ENCODE measurements at places on chromosomes 2 and 18.

- H3K4me1 ChIP-seq, result peaks cover 32% of the 10 kb centered on the region
- no peak for DNase-seq
- H3K27ac ChIP-seq, result no peak overlapping the region
Measured at GRCh38 chr2:1796232-1796930, 52.1 kb upstream of the PXDN start.

- DNase-seq, result no peak
- no peak overlapping the region for H3K27ac ChIP-seq
- no peak overlapping the region for H3K4me3 ChIP-seq
- H3K36me3 ChIP-seq, result no peaks in the 10 kb centered on the region
Measured at GRCh38 chr2:47208852-47209606, 53.9 kb upstream of the STPG4 start.

DNA sequence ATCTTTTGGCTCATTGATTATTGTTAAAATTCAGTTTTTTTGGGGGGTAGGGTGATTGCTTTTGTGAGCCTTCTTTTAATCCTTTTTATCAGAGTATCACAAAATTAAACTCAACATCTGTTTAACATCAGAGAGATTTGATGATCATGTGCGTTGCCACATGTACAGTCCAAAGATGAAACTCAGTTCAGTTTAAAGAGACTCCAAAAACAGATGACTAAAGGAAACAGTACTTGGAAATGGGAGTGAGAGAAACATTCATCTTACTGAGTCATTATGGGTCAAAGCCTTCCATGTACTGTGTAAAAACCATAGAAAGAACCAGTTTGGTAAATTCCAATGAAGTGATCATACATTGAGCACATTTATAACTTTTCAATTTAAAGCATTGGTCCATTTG, 53.0 kb downstream of the LYPD6 start:
- H3K36me3 ChIP-seq, result no peaks in the 10 kb centered on the region
- H3K4me3 ChIP-seq, result no peak overlapping the region
- H3K27me3 ChIP-seq, result no peaks in the 10 kb centered on the region
- no peak for DNase-seq
- no peak overlapping the region for H3K27ac ChIP-seq
- no peaks in the 10 kb centered on the region for H3K4me1 ChIP-seq

DNA sequence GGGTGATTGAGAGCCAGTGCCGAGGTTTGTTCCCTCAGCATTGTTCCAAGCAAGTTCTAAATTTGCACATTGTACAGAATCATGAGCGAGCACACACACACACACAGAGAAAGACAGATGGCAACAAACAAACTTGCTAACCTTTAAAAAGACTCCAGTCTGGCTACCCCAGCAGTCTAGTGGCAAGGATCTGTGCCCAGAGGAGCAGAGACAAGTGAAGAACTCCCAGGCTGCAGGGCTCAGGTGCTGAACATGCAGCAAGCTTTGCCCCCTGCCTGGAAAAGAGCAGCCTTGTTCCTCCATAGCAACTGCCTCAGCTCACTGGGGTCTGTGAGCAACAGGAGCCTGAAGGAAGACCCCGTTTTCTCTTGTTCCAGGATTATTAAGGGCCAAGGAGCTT, 169.2 kb upstream of the CCDC68 start:
- H3K36me3 ChIP-seq, result no peaks in the 10 kb centered on the region
- H3K4me1 ChIP-seq, result no peaks in the 10 kb centered on the region
- H3K27ac ChIP-seq, result no peak overlapping the region
- no peak overlapping the region for H3K4me3 ChIP-seq
- DNase-seq, result no peak

DNA sequence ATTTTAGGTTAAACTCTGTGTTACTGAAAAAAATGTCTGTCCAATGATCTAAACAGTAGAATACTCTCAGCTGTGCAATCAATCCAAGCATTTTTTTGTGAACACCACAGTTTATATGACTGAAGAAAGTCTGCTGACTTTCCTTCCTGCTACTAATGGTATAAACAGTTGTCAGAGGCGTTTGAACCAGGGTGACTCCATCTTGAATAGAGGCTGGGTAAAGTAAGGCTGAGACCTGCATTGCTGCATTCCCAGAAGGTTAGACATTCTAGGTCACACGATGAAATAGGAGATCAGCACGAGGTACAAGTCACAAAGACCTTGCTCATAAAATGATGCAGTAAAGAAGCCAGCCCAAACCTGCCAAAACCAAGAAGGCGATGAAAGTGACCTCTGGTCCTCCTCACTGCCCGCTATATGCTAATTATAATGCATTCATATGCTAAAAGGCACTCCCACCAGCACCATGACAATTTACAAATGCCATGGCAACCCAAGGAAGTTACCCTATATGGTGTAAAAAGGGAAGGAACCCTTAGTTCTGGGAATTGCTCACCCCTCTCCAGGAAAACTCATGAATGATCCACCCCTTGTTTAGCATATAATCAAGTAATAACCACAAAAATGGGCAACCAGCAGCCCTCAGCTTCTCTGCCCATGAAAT, 31.3 kb downstream of the POU3F3 start:
- H3K27ac ChIP-seq, result no peak overlapping the region
- no peaks in the 10 kb centered on the region for H3K36me3 ChIP-seq
- DNase-seq, result no peak
- H3K4me3 ChIP-seq, result no peak overlapping the region
- H3K27me3 ChIP-seq, result no peaks in the 10 kb centered on the region
- no peaks in the 10 kb centered on the region for H3K4me1 ChIP-seq

GRCh38 chr2:28577791-28578680, 82.2 kb downstream of the PLB1 start:
- no peak overlapping the region for H3K4me3 ChIP-seq
- no peaks in the 10 kb centered on the region for H3K27me3 ChIP-seq
- H3K36me3 ChIP-seq, result no peaks in the 10 kb centered on the region

- no peak overlapping the region for H3K4me3 ChIP-seq
- no peak overlapping the region for H3K27ac ChIP-seq
- H3K27me3 ChIP-seq, result no peaks in the 10 kb centered on the region
- DNase-seq, result no peak
- H3K4me1 ChIP-seq, result peaks cover 7% of the 10 kb centered on the region
Measured at GRCh38 chr2:46996300-46996843, 80.8 kb upstream of the MCFD2 start.

GRCh38 chr2:86498468-86499260, 57.5 kb downstream of the KDM3A start:
- no peak for DNase-seq
- peaks cover 71% of the 10 kb centered on the region for H3K36me3 ChIP-seq

DNA sequence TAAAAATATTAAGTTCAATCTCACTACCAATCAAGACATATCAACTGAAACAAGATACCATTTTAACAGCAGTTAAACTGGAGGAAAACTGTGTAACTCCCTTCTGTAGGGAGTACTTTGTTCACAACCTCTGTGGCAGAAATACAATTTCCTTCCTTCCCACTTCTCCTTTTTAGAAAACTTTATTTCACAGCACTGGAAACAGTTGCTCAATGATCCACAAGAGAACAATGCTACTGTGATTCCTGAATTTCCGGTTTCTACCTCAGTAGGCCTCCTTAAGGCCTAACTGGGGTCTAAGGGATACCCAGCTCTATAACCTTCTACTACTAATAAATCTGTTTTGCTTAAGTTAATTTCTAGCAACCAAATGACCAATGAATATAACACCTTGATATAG, 14.1 kb downstream of the TLK1 start:
- H3K27me3 ChIP-seq, result no peaks in the 10 kb centered on the region
- DNase-seq, result no peak
- H3K27ac ChIP-seq, result peak overlapping the region; percentile 6
- no peak overlapping the region for H3K4me3 ChIP-seq
- peaks cover 69% of the 10 kb centered on the region for H3K4me1 ChIP-seq

DNA sequence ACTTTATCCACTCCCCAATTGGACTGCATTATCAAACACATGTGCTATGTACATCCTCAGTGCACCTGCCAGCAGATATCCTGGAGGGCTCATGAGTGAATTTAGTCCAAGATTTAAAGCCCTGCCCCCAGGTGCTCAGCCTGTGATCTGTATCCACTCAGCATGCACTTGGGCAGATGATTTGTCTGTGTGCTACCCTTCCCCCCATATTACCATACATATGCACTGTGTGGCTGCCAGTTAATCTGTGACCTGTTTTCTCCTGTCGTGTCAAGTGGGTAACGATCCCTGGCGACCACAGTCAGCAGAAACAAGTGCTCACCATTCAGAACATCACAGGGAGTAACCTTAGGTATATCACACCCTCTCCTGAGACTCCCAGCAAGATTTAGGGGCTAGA, 10.2 kb downstream of the NAGK start:
- H3K4me3 ChIP-seq, result no peak overlapping the region
- no peaks in the 10 kb centered on the region for H3K4me1 ChIP-seq
- no peaks in the 10 kb centered on the region for H3K27me3 ChIP-seq
- DNase-seq, result no peak

- peaks cover 36% of the 10 kb centered on the region for H3K4me1 ChIP-seq
- no peak for DNase-seq
- H3K36me3 ChIP-seq, result no peaks in the 10 kb centered on the region
- H3K4me3 ChIP-seq, result no peak overlapping the region
- H3K27me3 ChIP-seq, result no peaks in the 10 kb centered on the region
Measured at GRCh38 chr2:24613154-24613814, 122.2 kb downstream of the NCOA1 start.
